ENCODE measurements at places on chromosomes 4 and X. TPM values are rescaled to one million over a fixed set of nuclear protein-coding genes. Genes with fewer than 3 reads are reported as not detected.

GRCh38 chrX:151458824-151459223, 61.8 kb downstream of the VMA21 start:
- DNase-seq = no peak

- DNase-seq = no peak
These were observed 244.8 kb upstream of the PSAPL1 start for GRCh38 chr4:7679406-7680040.

DNA sequence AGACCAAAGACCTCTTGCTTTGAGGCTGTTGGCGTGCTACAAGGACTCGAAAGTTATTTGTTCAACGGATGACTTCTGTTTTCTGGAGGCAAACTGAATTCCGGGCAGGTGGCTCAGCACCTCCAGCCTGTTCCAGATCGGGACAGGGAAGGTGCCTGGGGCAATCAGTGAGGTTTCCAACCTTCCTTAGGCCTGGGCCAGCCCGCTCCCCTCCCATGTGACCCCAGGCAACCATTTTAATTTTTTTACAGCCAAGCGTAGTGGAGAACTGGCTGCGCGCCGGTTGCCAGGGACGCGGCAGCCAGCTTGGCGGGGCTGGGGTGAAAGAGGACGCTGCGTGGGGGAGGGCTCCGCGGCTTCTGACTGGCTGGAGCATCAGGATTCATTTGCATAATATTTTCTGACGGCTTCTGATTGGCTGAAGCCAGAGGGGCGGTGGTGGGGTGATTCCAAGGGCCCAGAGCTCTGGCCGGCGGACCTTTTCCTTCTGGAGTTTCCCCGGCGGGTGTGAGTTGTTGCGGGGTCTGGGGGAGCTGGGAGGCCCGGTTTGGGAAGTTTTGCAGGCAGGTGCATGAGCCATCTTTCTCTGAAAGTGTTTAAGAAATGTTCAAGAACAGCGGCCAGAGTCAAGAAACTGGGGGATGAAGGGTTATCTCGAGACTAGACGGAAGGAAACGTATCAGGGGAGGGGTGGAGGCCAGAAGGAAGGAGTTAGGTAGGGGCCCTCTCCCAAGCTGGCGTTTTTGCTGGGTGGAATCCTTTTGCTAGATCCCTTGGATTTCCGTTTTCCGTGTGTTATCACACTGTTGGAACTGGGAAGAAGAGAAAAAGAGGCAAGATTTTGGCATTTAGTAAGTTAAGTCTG, at the start of gene MID1IP1:
Gene MID1IP1, plus strand, starts transcription at position 479 of the 865 bp plus-strand sequence. CDS start 3,488 bp downstream, outside the sequence.
- DNase-seq = peak; percentile 97

- DNase-seq = no peak
These were observed 44.1 kb downstream of the QRFPR start for GRCh38 chr4:121336706-121337105.

DNA sequence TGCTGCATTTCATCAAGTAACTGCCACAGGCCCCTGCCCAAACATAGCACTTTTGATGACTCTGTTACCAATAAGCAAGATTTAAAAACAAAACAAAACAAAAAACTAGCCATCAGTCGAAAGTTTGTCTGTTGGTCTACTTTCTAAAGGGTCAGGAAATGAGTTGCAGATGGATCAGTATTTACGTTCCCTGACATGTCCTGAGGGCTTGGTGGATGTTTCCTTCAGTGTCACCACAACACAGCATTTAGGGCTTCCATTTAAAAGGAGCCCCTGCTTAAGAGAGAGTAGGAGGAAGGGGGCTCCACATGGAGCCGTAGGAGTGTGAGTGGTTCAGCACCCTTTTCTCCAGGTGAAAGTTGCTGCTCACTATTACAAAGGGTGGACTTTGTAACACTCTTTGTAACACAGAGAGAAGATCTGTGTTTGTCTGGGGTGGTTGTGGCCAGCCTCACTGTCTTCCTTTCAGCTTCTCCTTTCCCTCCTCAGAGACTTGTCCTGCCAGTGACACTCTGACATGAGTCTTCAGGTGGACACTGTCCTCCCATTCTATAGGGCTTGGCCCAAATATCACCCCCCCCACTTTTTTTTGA, 167.5 kb upstream of the PDE5A start:
- no peak for DNase-seq

DNA sequence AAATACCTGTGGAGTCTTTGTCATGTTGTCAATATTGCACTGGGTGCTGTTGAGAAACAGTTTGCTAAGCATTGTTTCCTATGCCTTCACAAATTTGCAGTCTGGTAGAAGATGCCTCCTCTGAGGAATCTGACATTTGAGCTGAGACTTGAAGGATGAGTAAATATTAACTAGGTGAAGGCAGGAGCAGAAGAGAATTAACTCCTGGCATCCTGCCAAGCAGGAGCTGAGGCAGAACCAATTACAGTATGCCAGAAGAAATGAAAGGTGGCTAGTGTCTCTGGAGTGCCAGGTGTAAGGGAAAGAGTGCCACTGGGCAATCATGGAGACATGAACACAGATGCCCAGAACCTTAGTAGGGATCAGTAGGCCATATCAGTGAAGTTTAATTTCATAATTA, 1778.2 kb upstream of the PCDH10 start:
- no peak for DNase-seq

GRCh38 chrX:28591542-28591941, 4.3 kb downstream of the IL1RAPL1 start:
- DNase-seq = no peak

GRCh38 chrX:1086444-1087409, 125.7 kb downstream of the CRLF2 start:
- no peak for DNase-seq

SFRP2 gene
- 64.8 TPM for total RNA-seq

SLC6A14 gene
- total RNA-seq = not detected

POLN gene
- 2.2 TPM for total RNA-seq
